ELF-1 (cell line): ENCODE measurements at places on chromosomes 5 and 9.
A peak's percentile ranks its signal among the peaks of the same experiment; 100 is the strongest.

GRCh38 chr9:28439688-28440087, 866.4 kb upstream of the C9orf72 start:
- no peak for DNase-seq

GRCh38 chr9:35516479-35516878, 26.6 kb downstream of the RUSC2 start:
- peak; percentile 25 for DNase-seq

DNA sequence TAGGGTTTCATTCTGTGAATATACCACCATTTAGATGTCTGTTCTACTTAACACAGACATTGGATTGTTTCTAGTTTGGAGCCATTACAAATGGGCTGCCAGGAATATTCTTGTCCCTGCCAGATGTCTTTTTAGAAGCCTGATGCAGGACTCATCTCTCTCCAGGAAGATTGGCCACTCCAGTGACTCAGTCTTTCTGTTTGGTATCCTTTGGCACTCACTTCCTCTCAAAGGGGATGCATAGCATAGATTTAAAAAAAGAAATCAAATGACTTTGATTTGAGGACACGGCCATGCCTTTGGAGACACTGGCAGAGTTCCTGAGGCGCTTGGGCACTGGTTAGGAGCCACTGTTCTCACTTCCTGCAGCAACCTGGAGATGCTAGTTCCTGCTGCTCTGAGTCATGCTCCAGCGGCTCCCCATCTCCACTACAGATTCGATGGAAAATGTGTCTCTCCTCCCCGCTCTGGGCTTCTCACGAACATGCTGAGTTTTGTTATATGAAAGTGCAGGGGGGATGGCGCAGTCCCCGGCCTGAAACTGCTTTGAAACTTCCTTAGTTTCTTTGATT, 3.5 kb upstream of the ZNF366 start:
- no peak for DNase-seq

GRCh38 chr9:92988215-92988768, 41.0 kb downstream of the FGD3 start:
- DNase-seq: no peak

- DNase-seq: no peak
Observed at GRCh38 chr9:71694332-71694731, 74.0 kb downstream of the CEMIP2 start.

DNA sequence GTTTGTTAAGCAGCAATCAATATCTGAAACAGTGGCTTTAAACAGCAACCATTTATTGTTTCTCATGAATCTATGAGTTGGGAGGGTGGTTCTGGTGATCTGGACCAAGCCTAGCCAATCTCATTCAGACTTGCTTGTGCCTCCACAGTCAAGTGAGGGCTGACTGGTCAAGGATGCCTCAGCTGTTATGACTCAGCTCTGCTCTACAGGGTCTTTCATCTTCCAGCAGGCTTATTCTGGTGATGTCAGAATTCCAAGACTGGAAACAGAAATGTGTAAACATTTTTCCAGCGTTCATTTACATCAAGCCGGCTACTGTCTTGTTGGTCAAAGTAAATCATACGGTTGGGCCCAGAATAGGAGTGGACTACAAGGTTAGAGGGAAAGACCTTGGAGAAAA, 2.5 kb upstream of the PIP5K1B start:
- DNase-seq: no peak

- no peak for DNase-seq
Observed at GRCh38 chr5:142295960-142296860, 28.6 kb downstream of the SPRY4 start.

- DNase-seq: no peak
Observed at GRCh38 chr5:172173564-172174153, 14.4 kb downstream of the STK10 start.

DNA sequence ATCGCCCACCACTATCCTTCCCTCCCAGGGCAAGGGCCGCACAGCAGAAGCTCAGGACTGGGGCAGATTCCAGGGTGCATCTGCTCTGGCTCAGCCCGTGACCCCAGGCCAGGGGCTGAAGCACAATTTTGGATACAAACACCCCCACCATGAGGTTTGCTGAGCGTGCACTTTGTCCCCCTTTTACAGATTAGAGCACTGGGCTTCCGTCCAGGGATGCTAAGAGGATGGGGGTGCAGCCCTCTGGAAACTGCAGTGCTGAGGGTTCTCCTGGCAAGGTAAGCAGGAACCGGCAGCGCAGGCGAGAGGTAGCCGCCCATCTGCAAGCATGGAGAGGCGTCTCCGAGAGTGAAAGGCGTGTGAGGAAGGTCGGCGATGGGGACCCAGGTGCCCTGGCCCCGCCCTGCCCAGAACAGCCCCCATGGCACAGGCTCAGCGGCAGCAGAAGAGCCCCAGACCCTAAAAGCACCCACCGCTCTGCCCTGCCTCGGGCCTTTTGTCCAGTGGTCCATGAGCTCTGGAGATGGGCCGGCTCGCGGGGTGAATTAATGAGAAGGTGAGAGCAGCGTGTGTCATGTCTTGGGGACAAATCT, 54.5 kb upstream of the OLFM1 start:
- DNase-seq: no peak

DNA sequence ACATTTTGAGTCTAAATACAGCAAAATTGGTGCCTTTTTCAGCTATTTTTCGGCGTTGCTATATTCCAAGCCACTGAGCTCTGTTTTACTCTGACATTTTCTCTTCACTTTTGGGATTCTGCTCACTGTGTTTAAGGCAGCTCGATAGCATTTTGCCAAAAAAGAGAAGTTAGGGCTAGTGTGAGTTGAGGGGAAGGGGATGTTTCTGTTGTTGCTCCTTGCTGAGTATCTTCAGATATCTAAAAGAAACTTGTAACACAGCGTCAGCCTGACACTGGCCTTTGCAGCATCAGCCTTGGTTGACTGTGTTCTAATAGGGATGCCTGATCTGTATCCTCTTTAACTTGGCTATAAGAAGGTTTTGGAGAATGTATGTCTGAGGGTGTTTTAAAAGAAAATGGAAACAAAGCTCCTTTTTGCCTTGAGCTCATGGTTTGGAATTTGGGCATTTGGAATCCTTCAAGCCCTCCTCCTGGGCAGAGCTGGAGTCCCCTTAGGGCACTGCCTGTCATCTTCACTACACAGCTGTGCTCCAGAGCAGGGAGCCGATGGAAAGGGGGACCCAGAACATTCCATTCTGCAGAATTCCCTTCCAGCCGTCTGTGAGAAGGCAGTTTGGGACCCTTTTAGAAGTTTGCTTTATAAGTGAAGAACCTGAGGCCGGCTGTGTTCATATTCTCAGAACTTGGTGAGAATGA, 63.0 kb downstream of the EXOSC2 start:
- DNase-seq: peak; percentile 77

GRCh38 chr5:74482990-74483389, 157.5 kb downstream of the ENC1 start:
- peak; percentile 41 for DNase-seq

DNA sequence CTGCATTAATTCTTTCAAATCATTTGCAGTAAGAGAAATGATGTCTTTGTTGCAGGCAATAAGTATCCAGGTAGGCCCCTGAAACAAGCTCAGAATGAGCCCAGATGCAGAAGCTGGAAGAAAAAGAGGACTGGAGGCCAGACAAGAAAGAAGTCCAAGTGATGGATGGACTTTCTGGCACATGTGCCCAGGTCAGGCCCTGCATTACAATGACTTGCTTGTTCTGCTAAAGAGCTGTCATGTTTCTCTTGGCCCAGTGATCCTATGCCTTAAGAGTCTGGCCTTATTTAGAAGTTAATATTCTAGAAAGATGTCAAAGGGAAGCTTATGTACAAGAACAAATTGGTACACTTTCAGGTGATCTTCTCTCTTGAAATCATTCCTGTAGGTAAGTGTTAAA, 64.8 kb downstream of the DPYSL3 start:
- no peak for DNase-seq

DNA sequence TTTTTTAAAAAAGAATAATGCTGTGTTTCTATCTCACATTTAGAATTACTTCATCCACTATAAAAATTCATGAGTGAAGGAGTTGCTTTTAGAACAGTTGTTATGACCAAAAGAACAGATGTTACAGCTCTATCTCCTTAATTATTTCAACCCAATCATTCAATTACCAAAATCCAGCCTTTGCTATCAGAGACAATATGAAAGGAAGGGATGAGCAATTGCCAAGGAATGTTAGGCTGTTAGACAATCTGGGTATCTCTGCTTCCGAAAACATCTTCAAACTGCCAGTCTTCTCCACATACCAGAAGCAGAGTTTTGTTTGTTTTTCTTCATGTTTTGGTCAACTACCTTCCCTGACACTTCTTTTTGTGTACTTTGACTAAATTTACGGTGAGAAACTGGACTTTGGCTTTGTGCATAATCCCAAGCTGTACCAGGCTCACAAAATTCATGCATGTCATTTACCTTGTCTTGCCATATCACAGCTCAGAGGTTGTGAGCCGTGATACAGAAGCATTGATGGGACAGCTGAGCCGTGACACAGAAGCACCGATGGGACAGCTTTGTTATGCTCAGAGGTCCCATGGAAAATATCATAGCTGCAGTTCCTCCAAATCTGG, 405.5 kb downstream of the KIF4B start:
- DNase-seq: no peak

DNA sequence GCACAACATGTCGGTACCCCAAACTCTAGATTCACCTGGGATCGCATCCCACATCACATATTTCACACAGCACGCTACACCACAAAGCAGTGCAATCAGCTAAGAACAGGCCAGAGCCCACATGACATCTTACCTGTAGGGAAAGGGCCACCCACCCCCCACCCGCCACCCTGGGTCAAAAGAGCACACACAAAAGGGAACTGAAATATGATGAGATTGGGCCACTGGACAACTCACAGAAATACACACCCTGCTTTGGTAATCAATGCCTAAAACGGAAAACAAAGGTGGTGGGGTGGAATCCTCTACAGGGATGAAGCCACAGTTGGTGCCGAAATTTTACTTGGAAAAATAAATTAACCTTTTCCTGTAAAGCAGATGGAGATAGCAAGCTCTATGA, 13.1 kb downstream of the RETREG1 start:
- no peak for DNase-seq

DNA sequence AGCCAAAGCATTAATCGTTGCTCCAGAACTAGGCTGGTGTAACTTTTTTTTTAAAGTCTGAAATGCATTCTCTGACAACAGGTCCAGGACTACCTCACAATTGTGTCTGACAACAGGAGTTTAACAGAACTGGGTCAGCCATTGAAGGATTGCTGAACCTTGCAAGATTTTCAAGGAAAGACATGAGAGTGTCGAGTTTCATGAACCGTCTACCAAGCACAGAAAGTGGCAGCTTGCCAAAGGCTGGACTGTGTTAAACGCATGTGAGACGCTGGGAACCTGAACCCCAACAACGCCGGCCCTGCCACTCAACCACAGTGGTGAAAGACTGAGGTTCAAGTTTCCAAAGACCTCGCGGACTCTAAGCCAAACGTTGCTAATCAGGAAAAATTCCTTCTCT, 79.1 kb downstream of the LHFPL2 start:
- DNase-seq: no peak

GRCh38 chr9:109037946-109038715, 24.8 kb upstream of the CTNNAL1 start:
- no peak for DNase-seq

DNA sequence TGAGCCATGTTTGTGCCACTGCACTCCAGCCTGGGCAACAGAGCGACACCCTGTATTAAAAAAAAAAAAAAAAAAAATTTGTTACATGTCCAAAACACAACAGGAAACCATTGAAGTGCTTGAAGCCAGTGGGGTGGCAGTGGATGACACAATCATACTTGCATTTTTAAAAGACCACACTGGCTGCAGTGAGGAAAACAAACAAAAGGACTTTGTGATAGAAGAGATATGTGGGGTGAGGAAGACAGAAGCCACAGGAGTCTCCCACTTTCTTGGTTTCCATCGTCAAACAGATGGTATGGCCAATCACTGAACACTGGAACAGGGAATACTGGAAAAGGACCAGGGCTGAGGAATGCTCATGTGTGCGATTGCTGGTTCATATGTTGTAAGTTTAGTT, 20.9 kb upstream of the COMMD10 start:
- DNase-seq: no peak

DNA sequence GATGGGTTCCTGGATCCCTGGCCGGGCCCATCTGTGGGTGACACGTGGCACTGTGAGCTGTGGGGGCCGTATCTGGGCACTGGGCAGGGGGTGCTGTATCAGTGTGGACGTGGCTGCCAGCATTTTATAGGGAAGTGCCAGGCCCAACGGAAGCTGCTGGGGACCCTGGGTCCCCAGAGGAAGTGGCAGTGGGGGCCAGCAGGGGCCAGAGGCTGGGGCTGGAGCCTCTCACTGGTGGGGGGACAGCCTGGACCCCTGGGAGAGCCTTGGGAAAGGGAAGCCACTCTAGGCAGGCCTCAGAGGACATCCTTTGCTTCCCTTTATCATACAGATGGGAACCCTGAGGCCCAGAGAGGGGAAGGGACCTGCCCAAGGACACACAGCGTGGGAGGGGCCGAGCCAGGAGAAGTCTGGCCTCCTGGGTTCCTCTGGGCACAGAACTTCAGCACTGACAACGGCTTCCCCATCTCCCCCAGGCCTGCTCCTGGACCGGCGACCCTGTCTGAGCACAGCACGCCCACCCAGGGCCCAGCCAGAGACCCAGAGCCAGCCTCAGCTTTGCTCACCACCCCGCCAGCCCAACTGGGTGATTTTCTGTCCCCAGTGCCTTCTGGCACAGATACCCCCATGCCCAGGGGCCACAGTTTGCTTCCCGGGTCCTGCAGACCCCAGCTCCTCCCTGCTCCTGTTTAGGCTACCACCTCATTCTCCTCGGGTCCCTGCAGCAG, 15.5 kb upstream of the LAMC3 start:
- DNase-seq: no peak

DNA sequence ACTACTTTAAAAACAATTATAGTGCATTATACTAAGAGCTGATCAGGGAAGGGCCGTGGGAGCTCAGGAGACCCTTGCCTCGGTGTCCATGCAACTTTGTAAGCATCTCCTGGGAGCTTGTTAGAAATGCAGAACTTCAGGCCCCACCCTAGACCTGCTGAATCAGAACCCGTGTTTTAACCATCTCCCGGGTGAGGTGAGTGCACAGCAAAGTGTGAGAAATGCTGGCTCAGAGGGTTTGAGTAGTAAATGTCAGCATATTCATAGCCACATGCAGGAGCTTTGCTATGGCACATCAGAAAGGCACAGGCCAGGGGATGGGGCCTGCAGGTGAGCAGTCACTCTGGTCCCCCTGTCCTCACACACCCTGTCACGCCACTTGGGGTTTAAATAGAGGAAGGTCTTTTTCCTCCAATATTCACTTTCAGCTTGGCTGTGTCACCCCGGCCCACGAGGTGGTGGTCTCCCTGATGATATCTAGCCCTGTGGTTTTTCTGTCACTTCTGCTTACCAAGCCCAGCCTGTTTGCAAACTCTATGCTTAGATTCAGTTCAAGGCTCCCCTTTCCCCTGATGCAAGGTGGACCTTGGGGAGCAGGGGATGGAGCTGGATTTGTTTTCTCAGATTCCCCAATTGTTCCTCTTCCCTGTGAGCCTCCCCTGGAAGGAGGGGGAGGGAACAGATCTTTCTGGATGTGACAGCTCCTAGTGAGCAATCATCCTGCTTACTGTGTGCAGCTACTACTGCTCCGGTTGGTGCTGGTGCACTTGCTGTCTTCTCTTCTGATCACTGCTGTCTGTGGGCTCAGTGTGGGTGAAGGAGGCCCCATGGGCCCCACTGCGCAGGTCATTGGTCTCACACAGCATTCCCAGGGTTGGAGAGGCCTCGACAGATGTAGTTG, 51.8 kb upstream of the TGFBR1 start:
- DNase-seq: no peak

- DNase-seq: no peak
Observed at GRCh38 chr5:52963636-52964035, 25.5 kb upstream of the ITGA2 start.

- DNase-seq: peak; percentile 49
Observed at GRCh38 chr9:114790521-114790920, 15.3 kb downstream of the TNFSF15 start.

- DNase-seq: no peak
Observed at GRCh38 chr5:94577466-94578245, 40.7 kb downstream of the KIAA0825 start.
